ENCODE measurements at places on chromosomes 2 and 18. TPM values are rescaled to one million over a fixed set of nuclear protein-coding genes. Genes with fewer than 3 reads are reported as not detected.
A peak's percentile ranks its signal among the peaks of the same experiment; 100 is the strongest.

Gene IL18R1
- total RNA-seq: 1.2 TPM

DNA sequence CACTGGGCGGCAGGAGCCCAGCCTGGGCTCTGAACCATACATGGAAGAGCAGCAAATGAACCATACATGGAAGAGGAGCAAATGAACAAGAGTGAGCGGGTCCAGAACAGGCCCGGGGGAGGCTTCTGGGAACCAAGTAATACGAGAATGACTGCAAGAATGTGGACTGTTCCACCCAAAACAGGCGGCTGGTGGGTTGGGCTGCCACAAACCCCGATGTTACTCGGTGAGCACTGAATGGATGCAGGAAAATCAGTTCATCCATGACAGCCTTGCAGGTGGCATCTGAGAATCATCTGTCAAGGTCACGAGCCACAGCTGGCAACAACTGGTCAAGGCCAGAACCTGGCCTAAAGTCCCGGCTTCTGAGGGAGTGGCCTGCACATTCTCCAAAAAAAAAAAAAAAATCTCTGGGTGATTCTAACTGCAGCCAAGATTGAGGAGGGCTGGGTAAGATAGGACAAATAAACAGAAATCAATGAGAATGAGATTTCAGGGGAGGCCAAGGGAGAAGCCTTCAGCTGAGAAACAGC, 106.1 kb downstream of the ZNF516 start:
- DNase-seq: no peak

Gene POMC
- 2.6 TPM for total RNA-seq

GRCh38 chr2:4047961-4048891, 344.9 kb downstream of the DCDC2C start:
- no peak for DNase-seq

Gene STEAP3
- total RNA-seq: 7.0 TPM

DNA sequence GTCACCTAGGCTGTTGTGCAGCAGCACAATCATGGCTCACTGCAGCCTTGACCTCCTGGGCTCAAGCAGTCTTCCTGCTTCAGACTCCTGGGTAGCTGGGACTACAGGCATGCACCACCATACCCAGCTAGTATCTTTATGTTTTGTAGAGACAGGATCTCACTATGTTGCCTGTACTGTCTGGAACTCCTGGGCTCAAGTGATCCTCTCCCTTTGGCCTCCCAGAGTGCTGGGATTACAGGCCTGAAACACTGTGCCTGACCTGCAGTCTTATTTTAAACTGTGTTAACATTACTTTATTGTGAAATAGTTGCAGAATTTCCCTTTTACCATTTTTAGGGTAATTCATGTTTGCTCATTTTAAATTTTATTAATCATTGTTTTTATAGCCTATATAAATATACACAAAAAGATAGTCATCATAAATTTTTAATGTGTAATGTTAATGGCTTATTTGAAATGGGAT, 24.6 kb downstream of the EML4 start:
- no peak for DNase-seq

Gene GPR45
- total RNA-seq: 0.99 TPM

Gene BIRC6
- 241 TPM for total RNA-seq

GRCh38 chr2:231927566-231927890, 1.3 kb upstream of the NPPC start:
- DNase-seq: no peak

DNA sequence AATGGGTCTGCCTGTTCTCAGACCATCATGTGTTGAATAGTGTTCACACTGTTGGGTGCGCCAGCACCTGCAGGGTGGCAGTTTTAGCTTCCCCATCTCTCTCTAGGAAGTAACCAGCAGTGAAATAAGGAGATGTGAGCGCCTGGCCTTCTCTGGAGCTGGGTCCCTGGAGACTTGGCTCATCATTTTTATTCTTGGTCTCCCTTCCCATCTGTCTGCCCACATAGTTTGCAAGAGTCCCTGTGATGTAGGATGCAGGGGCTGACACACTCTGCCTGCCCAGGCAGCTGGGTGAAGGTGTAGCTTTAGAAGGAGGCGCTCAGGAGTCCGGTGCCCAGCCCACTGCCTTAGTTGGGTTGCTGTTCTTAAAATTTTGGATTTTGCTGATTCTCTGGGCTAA, 172.2 kb downstream of the LDLRAD4 start:
- no peak for DNase-seq

- no peak for DNase-seq
These were observed 9.5 kb downstream of the CHPF start for GRCh38 chr2:219533930-219534661.

DNA sequence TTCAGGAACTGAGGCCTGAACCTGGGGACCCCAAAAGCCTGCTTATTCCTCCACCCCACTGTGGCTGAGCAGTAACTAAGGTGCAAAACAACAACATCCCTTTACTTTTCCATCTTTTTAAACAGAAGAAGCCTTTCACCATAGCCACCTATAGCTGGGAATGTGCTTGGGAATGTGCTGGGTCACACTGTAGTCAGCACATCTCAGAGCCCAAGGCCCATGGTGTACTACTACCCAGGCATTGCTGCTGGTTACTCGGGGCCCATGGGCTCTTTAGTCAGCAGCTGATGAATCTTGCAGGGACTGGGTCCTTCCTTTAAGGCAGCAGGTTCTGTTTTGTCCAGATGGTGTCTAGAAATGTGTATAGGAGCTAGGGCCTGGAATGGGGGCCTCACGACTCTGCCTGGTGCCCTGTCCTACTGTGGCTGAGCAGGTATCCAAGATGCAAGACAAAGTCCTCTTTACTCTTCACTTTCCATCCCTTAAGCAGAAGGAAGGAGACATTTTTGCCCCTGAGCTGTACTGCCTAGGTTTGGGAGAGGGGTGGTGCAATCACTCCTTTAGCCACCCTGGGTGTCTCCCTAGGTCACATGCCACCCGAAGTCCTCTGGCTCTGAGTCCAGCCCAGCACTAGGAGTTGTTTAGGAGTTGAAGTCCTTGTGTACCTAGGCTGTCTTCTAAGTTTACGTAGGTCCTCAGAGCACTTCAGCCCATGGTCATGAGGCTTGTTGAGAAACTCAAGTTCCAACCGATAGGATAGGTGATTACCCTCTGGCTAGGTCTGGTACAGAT, 70.1 kb downstream of the OXER1 start:
- no peak for DNase-seq

DNA sequence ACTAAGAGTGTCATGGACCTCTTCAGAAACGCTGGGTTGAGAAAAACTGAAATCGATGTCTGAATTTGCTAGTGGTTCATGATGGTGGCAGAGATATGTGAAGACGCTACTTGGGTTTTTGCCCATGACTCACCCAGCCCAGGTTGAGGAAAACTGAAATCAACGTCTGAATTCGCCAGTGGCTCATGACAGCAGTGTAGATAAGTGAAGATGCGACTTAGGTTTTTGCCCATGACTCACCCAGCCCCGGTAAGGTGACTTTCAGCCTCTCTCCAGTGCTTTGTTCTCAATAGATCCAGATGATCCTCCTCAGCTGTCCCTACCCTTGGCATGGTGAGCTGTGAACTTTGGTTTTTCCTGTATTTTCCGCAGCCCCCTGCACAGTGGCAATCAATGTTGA, 105.3 kb upstream of the SIX3 start:
- DNase-seq: no peak

Gene CD302
- 24.5 TPM for total RNA-seq

- no peak for DNase-seq
These were observed 29.6 kb downstream of the KCNF1 start for GRCh38 chr2:10941383-10941782.

Gene ZNF142
- 10.8 TPM for total RNA-seq

Gene TCF7L1
- total RNA-seq: 6.5 TPM

GRCh38 chr2:118403658-118404451, 315.6 kb downstream of the INSIG2 start:
- no peak for DNase-seq

GRCh38 chr2:109337221-109337620, 208.2 kb downstream of the SH3RF3 start:
- DNase-seq: no peak

- DNase-seq: no peak
These were observed 69.3 kb downstream of the TIMM21 start for GRCh38 chr18:74217476-74218143.

- DNase-seq: no peak
These were observed 178.2 kb upstream of the ZC3H15 start for GRCh38 chr2:186307871-186308270.

GRCh38 chr2:220552790-220553535, 925.5 kb downstream of the SLC4A3 start:
- DNase-seq: no peak

GRCh38 chr2:221629468-221629867, 57.4 kb upstream of the EPHA4 start:
- no peak for DNase-seq

Gene CIDEA
- 0.50 TPM for total RNA-seq

Gene C2orf81
- total RNA-seq: 1.2 TPM

DNA sequence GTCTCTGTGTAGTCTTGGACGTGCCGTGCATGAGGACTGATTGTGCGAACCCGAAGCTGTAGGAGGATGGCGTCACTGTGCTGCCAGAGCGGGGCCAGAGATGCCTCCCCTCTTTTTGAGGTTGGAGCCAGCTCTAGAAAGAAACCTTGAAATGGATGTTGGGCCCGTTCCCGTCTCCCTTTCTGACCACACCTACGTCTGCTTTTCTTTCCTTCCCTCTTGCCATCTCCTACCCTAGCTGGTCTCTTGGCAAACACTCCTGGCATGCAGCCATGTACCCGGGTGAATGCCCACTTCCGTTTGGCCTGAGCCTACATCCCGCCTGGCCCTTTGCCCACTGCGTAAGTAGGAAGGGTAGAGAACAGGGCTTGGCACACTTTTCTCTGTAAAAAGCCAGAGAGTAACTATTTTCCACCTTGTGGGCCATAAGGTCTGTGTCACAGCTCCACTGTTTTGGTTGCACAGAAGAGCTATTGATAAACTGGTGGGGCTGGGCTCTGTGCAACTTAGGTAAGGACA, 37.4 kb downstream of the SH3BP4 start:
- DNase-seq: peak; percentile 95

GRCh38 chr2:74553892-74554819, at the start of the genes DOK1 and LOXL3:
DOK1 (plus strand) TSS chr2:74554720; CDS start chr2:74554755, 35 bp downstream.
LOXL3 (minus strand) TSS chr2:74553942; CDS start chr2:74552634, 1,308 bp downstream.
- peak; percentile 73 for DNase-seq

DNA sequence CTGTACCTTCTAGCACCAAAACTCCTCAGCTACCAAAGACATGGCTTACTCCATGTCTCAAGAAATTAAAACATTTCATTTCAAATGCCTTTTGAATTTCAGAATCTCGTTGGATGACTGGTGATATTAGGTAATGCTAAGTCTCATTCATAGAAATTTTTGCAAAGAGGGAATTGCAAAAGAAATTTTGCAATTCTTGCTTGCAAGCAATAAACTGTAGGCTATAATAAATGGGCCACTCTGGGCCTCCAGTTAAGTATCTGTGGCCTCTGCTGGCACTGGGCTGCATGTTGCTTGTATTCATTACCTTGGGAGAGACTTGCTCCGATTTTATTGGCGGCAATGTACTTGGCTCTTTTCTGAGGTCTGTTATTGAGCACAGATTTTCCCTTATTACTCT, 2.8 kb upstream of the LCLAT1 start:
- DNase-seq: no peak

- DNase-seq: no peak
These were observed 147.4 kb downstream of the SETBP1 start for GRCh38 chr18:44828080-44828479.

Gene GREB1
- total RNA-seq: 14.4 TPM

Gene CCDC148
- 9.8 TPM for total RNA-seq

DNA sequence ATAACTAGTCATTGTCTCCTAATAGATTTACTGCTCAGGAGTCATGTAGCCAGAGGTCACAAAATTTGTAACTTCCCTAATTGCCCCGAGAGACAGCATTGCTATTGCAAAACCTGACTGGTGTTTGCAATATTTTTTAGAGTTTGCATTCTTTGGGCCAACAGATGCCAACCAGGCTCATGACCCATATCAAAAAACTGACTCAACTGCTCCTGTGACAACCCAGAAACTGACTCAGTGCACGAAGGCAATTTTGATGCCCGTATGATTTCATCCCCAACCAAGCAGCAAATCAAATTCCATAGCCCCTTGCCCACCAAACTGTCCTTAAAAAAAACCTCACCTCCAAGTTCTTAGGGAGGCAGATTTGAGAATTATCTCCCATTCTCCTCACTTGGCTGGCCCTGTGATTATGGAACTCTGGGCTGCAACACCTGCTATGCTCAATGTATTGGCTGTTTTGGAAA, 951.3 kb downstream of the TSN start:
- DNase-seq: no peak
